CD4-positive, alpha-beta T cell treated with Interleukin-4 for 4 hours (primary cell): ENCODE measurements at places on chromosomes 3 and 15.
A peak's percentile ranks its signal among the peaks of the same experiment; 100 is the strongest.

- no peak for DNase-seq
These were observed 332.4 kb upstream of the TLE3 start for GRCh38 chr15:70430069-70430468.

- no peak for DNase-seq
These were observed 28.6 kb downstream of the FAM174B start for GRCh38 chr15:92627014-92627413.

GRCh38 chr3:82329300-82329699 lies 567.9 kb upstream of the GBE1 start:
- no peak for DNase-seq

DNA sequence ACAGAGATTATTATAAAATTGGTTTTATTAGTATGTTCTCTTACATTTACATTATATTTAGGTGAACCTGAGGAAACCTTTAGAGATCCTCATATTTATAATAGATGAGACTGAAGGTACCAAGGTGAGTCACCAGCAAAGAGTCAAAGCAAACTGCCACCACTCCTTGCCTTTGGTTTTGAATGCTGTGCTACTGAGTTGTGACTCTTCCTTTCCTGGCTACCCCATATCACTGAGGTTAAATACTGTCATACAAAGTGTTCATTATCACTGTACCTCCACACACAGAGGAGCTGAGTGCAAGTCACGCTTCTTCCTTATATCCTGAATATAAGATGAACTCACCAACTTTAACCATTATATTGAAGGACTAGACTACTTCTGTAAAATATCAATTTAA lies 168.2 kb downstream of the CBLB start:
- peak; percentile 48 for DNase-seq
